ENCODE measurements at places on chromosomes 16 and 17.

DNA sequence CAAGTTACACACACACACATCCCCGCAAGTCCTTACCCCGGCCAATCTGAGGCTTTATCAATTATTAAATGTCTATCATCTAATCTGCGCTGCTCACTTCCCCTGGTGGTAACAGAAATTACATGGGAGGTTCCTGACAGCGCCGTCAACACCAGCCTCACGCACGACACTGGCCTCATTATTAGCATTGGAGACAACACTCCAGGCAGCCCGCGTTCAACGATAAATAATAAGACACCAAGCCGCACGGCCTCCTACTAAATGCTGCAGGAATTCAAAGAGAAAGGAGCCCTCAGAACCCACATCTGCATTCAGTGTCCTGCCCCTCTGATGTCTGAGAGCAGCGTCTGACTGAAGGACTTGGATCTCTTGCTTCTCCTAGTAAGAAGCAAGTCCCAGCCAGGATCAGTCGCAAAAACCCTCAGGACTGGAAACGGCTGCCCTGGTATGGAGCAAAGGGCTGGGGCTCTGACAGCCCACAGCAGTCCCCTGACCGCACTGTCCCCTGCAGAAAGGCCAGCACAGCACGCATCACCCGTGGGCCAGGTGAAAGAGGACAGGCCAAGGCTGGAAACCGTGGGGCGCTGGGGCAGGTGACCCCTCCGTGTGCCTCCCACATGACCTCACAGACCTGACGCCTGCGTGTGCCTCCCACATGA lies 7.6 kb upstream of the RPH3AL start:
- no peak overlapping the region for H3K27ac ChIP-seq
- DNase-seq: no peak
- H3K27me3 ChIP-seq: peaks cover 6% of the 10 kb centered on the region
- H3K36me3 ChIP-seq: no peaks in the 10 kb centered on the region
- no peaks in the 10 kb centered on the region for H3K4me1 ChIP-seq

- no peak overlapping the region for H3K27ac ChIP-seq
- H3K36me3 ChIP-seq: peaks cover 43% of the 10 kb centered on the region
- no peaks in the 10 kb centered on the region for H3K4me1 ChIP-seq
- H3K4me3 ChIP-seq: no peak overlapping the region
- no peak for DNase-seq
These were observed 35.7 kb downstream of the PECAM1 start for GRCh38 chr17:64354824-64355535.

DNA sequence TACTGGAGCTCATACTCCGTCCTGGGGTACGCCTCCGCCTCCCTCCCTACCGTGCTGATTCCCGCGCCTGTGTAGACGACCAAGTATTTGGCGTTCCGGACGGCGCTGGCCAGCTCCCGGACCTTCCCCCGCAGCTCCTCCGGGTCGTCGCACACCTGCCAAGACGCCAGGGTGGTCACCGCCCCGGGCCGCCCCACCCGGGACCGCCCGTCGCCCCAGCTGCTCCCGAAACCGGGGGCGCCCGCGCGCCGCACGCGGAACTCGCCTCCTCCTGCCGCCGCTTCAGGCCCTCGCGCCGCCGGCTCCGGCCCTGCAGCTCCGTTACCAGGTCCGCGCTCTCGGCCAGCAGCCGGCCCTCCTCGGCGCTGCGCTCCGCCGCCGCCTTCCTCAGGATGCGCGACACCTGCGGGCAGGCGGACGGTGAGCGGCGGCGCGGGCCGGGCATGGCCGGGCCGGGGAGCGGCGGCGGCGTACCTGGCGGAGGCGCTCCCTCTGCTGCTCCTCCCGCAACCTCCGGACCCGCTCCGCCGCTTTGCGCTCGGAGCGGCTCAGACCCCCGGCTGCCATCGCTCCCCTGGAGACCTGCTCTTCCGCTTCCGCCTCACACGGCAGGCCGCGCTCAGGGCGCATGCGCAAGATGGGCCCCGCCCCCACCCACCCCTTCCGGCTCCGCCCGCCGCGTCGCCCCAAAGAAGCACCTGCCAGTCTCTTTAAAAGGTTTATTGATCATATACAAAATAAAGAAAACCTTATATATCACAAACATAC lies at the start of gene SIRT7:
Gene SIRT7, minus strand, starts transcription at position 612 of the 768 bp plus-strand sequence. Its CDS starts 45 bp downstream, at position 567.
- peak within 1 kb of the TSS; percentile 67 for H3K27ac ChIP-seq
- H3K27me3 ChIP-seq: no peaks in the 10 kb centered on the region
- H3K36me3 ChIP-seq: peaks cover 75% of the 10 kb centered on the region
- peaks cover 30% of the 10 kb centered on the region for H3K4me1 ChIP-seq

DNA sequence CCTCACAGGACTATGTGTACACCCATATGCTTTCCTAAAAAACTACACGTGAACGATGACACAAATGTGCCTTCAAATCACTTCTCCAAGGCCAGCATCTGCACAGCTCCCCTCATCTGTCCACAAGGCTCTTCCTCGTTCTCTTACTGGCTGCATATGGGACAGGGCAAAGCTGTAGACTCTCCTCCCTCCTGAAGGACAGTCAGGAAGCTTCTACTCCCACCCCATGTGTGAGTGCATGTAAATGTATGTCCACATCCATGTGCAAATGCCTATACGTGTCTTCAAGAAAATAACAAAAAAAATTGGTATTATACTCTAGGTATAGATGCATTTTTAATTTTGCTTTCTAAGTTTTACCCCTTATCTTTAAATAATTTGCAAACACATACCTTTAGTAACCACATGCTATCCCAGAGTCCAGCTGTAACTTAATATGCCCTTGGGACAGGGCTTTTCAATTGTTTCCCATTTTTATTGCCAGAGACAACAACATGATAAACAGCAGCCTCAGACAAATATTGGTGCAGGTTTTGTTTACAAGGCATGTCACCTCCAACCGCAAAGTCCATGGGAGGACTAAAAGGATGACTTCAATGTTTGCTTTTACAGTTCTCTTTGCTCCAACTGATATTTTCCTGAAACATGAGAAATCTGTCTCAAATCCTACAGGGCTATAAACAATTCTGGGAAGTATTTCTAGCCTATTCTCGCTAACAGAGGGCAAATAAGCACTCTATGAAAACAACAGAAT lies 31.6 kb upstream of the FAAP100 start:
- no peaks in the 10 kb centered on the region for H3K27me3 ChIP-seq
- H3K36me3 ChIP-seq: peaks cover 89% of the 10 kb centered on the region
- H3K4me1 ChIP-seq: no peaks in the 10 kb centered on the region
- H3K4me3 ChIP-seq: no peak overlapping the region
- H3K27ac ChIP-seq: no peak overlapping the region

- H3K4me3 ChIP-seq: no peak overlapping the region
- DNase-seq: no peak
- no peak overlapping the region for H3K27ac ChIP-seq
- H3K4me1 ChIP-seq: no peaks in the 10 kb centered on the region
- peaks cover 5% of the 10 kb centered on the region for H3K27me3 ChIP-seq
These were observed 23.1 kb downstream of the ATP2C2 start for GRCh38 chr16:84391151-84392030.

DNA sequence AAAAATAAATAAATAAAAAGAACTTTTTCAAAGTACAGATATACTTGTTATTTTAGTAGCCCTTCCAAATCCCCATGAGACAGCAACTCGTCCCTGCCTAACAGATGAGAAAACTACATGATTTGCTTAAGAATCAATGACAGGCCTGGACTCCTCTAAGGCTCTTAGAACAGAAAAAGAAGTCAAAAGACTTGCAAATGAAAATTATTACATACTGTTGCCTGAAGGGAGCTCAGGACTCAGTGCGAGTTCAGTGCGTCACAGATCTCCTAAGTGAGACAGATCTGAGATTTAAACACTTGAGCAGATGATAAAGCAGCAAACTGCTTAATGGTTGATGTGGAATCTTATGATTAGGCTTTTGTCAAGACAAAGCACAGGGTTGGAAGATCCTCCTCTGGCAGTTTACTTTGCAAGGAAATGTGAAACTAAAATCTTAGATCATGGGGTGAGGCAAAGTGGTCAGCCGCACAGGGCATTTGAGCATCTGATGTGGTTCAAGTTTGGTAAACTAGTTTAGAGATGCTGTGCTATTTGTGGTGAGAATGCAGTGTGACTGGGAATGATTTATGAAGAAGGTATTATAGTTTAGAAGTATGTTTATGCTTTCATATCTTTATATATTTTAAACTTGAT lies 138.1 kb downstream of the TRIM37 start:
- peak; percentile 30 for DNase-seq
- no peaks in the 10 kb centered on the region for H3K36me3 ChIP-seq
- H3K27me3 ChIP-seq: no peaks in the 10 kb centered on the region
- no peaks in the 10 kb centered on the region for H3K4me1 ChIP-seq
- H3K27ac ChIP-seq: no peak overlapping the region

- no peak overlapping the region for H3K27ac ChIP-seq
- no peaks in the 10 kb centered on the region for H3K27me3 ChIP-seq
- H3K36me3 ChIP-seq: no peaks in the 10 kb centered on the region
- no peaks in the 10 kb centered on the region for H3K4me1 ChIP-seq
These were observed 439.8 kb downstream of the SOX9 start for GRCh38 chr17:72560303-72561247.

GRCh38 chr17:82536512-82537201 lies 17.1 kb downstream of the FOXK2 start:
- DNase-seq: no peak
- no peak overlapping the region for H3K4me3 ChIP-seq
- H3K4me1 ChIP-seq: no peaks in the 10 kb centered on the region
- peak overlapping the region; percentile 6 for H3K27ac ChIP-seq
- H3K36me3 ChIP-seq: peaks cover 11% of the 10 kb centered on the region
- no peaks in the 10 kb centered on the region for H3K27me3 ChIP-seq

GRCh38 chr17:286571-286970 lies 66.0 kb downstream of the RPH3AL start:
- no peaks in the 10 kb centered on the region for H3K36me3 ChIP-seq
- no peaks in the 10 kb centered on the region for H3K4me1 ChIP-seq
- H3K4me3 ChIP-seq: no peak overlapping the region
- peaks cover 4% of the 10 kb centered on the region for H3K27me3 ChIP-seq
- DNase-seq: no peak

DNA sequence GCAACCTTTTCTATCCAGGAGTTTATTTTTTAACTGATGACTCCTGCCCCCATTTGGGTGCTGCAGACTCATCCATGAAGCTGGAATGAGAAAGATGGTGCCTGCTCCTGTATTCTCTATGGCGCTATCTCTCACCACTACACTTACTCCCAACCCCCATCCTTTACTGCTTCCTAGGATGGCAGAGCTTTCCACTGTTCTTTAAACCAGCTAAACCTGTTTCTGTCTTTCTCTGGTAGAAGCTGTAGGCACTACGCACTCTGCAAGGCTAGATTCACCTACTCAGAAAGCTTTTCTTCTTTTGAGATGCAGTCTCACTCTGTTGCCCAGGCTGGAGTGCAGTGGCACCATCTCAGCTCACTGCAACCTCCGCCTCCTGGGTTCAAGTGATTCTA lies 47.0 kb downstream of the ADAMTS18 start:
- no peak overlapping the region for H3K4me3 ChIP-seq
- H3K27ac ChIP-seq: no peak overlapping the region
- no peaks in the 10 kb centered on the region for H3K36me3 ChIP-seq
- no peaks in the 10 kb centered on the region for H3K27me3 ChIP-seq
- no peak for DNase-seq

DNA sequence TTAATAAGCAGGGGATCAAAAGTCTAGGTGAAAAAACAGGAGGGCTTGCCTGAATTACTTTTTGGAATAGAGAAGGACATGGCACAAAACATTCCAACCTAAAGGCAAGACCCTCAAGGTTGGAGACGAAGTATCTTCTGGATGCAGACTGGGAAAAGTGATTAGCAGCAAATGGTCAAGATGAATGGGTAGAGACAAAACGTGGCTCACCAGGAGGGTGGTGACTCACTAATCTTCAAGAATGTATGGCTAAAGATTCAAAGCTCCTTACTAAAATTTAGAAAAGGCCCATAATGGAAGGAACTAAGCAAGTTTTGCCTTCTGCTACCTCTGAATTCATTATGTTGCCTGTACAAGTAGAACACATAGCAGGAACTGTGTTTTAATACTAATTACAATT lies 469.5 kb upstream of the RBFOX1 start:
- no peak overlapping the region for H3K27ac ChIP-seq
- no peak overlapping the region for H3K4me3 ChIP-seq
- H3K27me3 ChIP-seq: no peaks in the 10 kb centered on the region
- no peaks in the 10 kb centered on the region for H3K4me1 ChIP-seq
- H3K36me3 ChIP-seq: no peaks in the 10 kb centered on the region
- no peak for DNase-seq

GRCh38 chr17:81806461-81807209 lies 2.7 kb downstream of the GCGR start:
- no peak for DNase-seq
- H3K4me1 ChIP-seq: no peaks in the 10 kb centered on the region
- no peaks in the 10 kb centered on the region for H3K27me3 ChIP-seq
- no peak overlapping the region for H3K27ac ChIP-seq
- no peaks in the 10 kb centered on the region for H3K36me3 ChIP-seq

DNA sequence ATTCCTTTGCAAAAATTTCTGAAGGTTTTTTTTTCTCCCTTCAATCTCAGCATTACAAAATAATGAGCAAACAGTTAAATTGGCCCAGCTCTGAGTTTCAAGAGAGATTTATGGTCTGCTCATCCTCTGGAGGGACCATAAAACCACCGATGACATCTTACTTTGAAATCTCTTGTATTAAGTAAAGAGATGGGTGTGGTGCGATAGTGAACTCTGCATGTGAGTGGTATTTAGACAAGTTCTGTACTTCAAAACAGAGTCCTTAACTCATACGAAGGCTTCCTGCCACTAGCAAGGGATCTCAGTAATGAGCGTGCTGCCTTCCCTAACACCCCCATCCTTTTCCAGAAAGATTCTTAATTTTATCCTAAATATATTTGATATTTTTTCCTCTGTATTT lies 2.1 kb downstream of the FAM20A start:
- H3K27ac ChIP-seq: no peak overlapping the region
- peaks cover 18% of the 10 kb centered on the region for H3K27me3 ChIP-seq
- DNase-seq: no peak

DNA sequence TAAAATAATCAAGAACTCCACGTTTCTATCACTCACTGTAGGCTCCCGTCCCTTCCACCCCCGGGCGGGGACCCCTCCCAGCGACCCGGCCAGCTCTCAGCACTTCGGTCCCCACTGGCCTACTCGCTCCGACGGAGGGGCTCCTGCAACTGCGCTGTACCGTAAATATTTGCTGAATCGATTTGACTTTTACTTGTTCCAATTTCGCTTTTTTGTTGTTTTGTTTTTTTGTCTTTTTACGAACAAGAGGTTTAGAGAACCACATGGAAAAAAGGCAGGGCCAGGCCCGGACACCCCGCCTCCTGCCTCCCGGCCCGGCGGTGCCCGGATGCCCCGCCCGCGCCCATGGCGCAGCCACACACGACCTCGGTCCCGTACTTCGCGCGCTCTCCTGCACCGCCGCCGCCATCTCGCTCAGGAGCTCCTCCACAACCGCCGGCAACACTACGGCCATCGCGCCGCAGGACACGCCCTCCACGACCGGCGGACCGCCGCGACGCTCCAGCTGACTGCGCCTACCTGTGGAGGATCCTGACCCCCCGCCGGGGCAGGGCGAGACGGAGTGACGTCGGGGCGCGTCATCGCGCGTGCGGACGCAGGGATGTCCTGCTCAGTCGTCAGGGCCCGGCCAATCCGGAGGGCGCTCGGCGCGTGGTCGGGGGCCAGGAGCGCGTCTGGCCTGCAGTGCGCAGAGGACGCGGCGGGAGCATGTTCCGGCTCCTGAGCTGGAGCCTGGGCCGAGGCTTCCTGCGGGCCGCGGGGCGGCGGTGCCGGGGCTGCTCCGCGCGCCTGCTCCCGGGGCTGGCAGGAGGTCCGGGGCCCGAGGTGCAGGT lies at the start of the genes TTC19 and ZSWIM7:
Gene TTC19, plus strand, starts transcription at position 684 of the 833 bp plus-strand sequence. Its CDS starts 25 bp downstream, at position 709.
Gene ZSWIM7, minus strand, starts transcription at position 564 of the 833 bp plus-strand sequence. Its CDS starts 110 bp downstream, at position 454.
- H3K27ac ChIP-seq: peak within 1 kb of the TSS; percentile 92
- H3K4me3 ChIP-seq: peak within 1 kb of the TSS; percentile 95
- DNase-seq: peak; percentile 91
- peaks cover 39% of the 10 kb centered on the region for H3K4me1 ChIP-seq
- H3K36me3 ChIP-seq: peaks cover 35% of the 10 kb centered on the region

- no peak overlapping the region for H3K4me3 ChIP-seq
- H3K4me1 ChIP-seq: no peaks in the 10 kb centered on the region
- no peak overlapping the region for H3K27ac ChIP-seq
- peaks cover 3% of the 10 kb centered on the region for H3K27me3 ChIP-seq
- H3K36me3 ChIP-seq: no peaks in the 10 kb centered on the region
These were observed 23.8 kb downstream of the SDK2 start for GRCh38 chr17:73620414-73620813.

Data from DND-41 (cell line).